ENCODE measurements at places on chromosomes 12 and 14.

- peak; percentile 70 for DNase-seq
These were observed 2.3 kb downstream of the WNT10B start for GRCh38 chr12:48969160-48969771.

GRCh38 chr14:52029881-52030280 is 39.0 kb downstream of the NID2 start:
- DNase-seq = no peak

DNA sequence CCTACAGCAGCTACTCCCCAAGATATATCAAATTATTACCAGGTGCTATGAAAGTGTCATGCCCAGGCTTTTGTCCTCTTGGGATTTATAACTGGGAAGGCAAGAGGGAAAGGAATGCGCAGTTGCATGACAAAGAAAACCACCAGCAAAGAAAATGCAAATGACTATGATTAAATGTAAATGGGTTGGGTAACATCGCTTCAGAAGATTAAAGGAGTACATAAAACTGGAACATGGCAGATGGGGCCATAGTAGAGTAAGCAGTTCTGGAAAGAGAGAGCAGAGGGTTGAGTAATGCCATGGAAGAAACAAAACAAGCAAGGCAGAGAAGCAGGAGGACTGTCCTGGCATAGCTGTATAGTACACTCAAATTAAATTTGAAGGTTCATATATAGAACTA is 493.1 kb downstream of the NOVA1 start:
- DNase-seq = no peak

DNA sequence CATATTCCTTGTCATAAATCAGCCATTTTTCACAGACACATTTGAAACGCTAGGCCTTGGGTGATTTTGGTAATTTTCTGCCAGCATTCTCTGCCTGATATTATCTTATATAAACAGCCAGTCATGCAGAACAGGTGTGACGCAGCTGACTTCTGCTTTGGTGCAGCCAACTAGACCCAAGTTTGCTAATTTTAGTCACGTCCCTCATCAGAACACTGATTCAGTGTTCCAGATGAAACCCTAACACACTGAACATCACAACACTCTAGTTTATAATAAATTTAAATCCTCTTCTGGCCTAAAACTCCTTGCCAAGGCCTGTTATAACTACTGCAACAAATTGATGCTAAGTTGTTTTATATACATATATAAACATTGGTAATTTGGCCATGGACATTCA is 386.1 kb downstream of the SEC23A start:
- no peak for DNase-seq

DNA sequence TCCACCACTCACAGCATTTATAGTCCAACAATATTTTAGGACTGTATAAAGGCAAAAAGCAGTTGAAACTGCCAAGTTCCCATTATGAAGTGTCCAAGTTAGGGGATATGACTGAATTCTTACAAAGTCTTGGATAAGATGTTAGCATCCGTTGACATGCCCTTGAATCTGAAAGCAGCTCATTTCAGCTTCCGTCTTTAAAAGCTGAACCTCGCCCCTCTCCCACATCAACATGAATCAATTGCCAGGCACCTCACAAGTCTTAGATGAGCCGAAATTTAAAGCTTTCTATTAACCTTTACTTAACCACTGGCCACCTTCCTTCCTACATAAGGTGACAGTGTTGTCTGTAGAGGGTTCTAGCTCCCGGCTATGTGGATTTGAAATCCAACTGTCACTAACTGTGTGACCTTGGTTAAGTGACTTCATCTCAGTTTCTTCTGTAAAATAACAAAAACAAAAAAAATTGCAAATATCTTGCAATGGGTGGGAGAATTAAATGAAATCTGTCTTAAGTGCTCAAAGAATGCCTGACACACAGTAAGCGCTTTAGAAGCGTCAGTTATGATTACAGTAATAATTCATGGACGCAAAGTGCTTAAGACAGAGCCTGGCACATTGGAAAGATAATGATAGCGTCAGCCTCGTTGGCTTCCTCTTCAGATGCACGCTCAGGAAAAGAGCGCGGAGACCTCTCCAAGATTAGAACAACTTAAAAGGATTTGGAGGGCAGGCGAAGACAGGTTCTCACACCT is 1.2 kb downstream of the PPP1CC start:
- DNase-seq = no peak

DNA sequence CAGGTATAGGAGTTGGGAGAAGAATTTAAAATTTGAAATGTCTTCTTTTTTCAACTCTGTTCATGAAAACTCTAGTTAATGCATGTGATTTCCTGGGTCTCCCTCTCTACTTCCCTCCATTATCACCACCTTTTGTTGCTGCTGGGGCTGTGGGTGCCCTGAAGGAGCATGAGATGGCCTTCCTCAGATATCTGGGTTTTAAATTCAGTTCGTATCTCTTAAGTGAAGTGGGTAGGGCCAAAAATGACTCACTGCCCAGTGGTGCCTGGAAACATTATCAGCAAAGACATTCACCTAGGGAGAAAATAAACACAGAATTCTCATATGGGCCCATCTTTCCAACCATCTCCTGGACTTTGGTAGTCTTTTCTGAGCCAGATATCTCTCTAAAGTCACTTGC is 234.9 kb upstream of the PLEKHG7 start:
- DNase-seq = no peak

DNA sequence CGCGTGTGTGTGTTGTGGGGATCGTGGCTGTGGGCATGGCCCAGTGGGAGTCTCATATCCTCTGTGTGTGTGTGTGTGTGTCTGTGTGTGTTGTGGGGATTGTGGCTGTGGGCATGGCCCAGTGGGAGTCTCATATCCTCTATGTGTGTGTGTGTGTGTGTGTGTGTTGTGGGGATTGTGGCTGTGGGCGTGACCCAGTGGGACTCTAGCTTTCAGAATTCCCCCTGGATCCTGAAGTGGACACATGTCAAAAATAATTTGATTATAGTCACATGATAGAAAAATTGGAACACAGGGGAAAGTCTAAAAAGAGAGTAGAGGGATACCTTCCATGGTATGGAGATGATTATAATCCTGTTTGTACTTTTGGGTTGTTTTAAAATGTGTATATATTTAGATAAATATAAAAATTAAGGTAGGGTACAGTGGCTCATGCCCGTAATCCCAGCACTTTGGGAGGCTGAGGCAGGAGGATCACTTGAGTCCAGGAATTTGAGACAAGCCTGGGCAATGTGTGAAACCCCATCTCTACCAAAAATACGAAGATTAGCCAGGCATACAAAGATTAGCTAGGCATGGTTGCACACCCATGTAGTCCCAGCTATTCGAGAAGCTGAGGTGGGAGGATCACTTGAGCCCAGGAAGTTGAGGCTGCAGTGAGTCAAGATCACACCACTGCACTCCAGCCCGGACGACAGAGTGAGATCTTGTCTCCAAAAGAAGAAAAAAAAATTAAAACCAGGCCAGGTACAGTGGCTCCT is 11.0 kb downstream of the PAPLN start:
- no peak for DNase-seq

Data from H1 (cell line).